ENCODE measurements at places on chromosomes 1 and 21.

- DNase-seq, result no peak
Observed at GRCh38 chr21:45892916-45893739, 88.4 kb upstream of the COL6A1 start.

GRCh38 chr1:18090636-18091035 is 17.0 kb upstream of the IGSF21 start:
- DNase-seq, result no peak

DNA sequence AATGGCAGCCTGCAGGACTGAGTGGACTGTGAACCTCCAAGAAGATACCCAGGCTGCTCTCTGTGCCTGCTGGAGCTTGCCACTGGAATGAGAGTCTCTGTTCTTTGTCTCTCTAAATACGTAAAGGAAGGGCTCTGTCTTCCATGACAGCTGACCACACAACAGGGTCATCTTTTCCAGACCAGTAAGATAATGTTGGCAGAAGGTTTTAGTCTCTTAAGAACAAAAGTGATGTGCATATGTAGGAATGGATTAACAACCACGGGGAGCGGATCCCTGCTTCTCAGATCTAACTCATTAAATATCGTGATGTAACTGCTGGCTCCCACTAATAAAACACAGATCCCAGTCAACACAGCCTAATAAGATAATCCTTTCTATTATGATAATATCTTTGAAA is 67.5 kb downstream of the MAP10 start:
- no peak for DNase-seq

- peak; percentile 24 for DNase-seq
Observed at GRCh38 chr1:61259379-61260148, 177.2 kb downstream of the NFIA start.

DNA sequence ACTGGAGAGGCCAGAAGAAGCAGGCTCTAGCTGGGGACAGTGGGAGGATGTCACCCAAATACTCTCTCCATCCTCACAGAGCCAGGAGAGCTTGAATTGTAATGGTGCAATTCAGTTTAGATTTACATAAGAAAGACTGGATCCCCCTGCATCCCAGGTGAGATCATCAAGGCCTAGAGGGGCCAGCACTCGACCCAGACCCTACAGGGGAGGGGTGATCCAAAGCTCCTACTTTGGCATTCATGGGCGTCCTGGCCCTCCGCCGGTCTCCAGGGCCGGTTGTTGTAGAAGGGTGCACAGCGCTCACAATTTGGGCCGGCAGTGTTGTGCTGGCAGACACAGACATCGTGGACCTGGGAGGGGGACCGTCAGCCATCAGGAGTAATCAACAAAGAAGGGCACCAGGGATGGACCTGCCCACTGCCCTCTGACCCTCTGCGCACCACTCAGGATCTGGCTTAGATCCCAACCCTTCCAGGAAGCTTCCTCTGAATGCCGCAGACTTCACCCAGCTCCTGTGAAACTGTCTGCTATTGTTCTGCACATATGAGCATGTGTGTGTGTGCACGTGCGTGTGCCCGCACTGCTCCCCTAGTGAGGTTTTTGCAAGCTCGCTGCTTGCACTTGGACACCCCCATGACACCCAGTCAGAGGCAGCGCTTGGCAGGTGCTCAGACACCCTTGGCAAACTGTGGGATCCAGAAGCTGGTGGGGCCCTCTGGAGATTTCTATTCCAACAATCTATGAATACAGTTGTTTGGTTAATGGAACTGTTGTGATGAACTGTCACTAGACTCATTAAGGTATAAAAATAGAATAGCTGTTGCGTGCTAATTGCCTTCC is 21.6 kb downstream of the LAMB3 start:
- no peak for DNase-seq

DNA sequence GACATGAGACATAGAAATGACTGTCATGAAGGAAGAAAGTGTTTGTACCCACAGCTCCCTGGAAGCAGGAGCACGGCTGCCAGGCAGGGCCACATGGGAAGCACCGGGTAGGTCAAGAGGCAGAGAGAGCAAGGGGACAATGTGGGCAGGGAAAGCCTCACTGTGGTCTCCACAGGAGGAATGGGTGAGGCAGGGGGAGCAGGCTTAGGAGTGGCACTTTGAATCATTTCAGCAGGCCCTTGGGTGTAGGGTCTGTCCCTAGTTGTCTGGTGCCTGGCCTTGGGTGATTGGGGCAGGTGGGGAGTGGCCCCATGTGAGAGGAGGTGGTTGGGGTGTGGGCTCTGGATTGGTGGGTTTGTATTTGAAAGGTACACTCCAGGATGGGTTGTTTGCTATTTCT is 83.9 kb downstream of the PCBP3 start:
- no peak for DNase-seq

DNA sequence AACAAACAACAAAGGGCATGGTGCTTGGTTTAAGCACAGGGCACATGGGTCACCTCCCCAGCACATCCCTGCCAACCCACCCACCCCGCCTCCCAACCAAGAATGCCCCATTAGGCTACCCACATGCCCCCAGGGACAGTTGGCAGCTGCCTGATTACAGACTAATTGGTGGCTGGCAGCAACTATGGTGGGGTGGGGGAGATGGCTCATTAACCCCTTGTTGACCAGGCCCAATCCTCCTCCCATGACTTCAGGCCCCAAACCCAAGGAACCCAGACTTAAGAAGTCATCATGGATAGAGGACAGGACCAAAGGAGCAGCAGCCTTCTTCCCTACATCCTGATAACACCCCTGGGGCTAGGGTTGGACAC is 1.3 kb downstream of the RIMS3 start:
- DNase-seq, result no peak

GRCh38 chr1:184734980-184735379 is 19.7 kb downstream of the EDEM3 start:
- no peak for DNase-seq

GRCh38 chr1:154943649-154944400 is 7.3 kb upstream of the PMVK start:
- DNase-seq, result peak; percentile 21

- no peak for DNase-seq
Observed at GRCh38 chr1:37449936-37450335, 24.4 kb upstream of the ZC3H12A start.

DNA sequence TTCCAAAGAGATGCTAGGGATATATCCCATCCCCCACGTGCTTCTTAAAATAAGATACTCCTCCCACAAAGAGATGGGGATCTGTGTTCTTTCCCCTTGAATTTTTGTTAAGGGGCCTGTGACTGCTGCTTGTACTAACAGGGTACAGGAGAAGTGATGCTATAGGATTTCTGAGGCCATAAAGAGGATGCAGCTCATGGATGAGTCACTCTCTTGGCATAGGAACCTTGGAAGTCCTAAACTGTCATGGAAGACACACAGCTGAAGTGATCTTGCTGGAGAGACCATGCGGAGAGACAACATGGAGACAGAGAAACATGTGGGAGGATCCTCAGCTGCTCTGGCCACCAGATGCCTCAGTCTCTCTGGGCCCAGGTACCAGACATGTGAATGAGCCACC is 157.2 kb downstream of the S1PR1 start:
- no peak for DNase-seq

GRCh38 chr1:118122234-118123004 is 62.6 kb downstream of the SPAG17 start:
- DNase-seq, result no peak

GRCh38 chr1:64343823-64344190 is 126.1 kb upstream of the CACHD1 start:
- no peak for DNase-seq

GRCh38 chr1:55931081-55931940 is 648.1 kb downstream of the PLPP3 start:
- peak; percentile 41 for DNase-seq

GRCh38 chr1:226778657-226779058 is 39.6 kb upstream of the ITPKB start:
- DNase-seq, result peak; percentile 96

DNA sequence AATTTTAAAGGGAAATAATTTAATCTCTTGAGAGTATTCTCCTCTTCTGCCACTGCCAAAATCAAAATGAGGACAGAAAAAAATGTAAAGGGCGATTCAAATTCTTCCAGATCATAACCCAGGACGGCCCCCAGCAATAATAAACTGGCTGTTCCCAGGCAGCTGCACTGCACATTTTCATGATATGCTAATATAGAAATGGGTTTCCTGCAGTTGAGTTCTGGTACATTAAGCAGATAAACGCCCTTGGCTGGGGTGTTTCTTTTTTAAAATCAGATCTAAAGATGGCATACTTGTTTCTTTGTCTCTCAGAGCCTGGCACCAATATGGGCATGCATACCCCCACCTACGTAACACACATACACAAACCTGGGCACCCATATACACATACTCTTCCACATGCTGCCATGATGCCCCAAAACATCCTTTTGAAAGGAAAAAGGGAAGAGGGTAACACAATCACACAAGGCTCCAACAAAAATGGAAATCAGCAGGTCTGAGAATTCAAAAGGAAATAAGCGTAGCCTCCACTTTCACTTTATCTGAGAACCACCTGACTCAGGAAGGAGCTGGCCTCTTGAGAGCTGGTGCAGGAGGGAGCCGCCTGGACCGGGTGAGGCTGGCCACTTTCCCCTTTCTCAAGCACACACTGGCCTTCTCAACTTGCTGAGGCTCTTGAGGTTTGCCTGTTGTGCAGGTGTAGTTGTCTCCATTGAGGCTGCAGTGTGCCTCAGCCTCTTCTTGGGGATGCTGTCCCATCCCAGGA is 653.4 kb downstream of the KIF26B start:
- no peak for DNase-seq

- peak; percentile 98 for DNase-seq
Observed at GRCh38 chr1:59375321-59376220, 78.7 kb downstream of the FGGY start.

DNA sequence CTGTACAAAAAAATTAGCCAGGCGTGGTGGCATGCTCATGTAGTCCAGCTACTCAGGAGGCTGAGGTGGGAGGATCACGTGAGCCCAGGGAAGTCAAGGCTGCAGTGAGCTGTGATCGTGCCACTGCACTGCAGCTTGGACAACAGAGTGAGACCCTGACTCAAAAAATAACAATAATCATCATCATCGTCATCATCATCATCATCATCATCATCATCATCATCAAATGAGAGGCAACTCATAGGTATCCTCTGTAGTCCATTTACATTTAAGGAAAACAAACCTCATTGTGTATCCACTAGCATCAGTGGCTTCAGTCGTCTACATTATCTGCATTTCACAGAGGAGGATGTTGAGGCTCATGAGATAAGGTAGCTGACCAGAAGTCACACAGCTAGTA is 68.8 kb upstream of the SELENON start:
- no peak for DNase-seq

- DNase-seq, result no peak
Observed at GRCh38 chr1:221557013-221557412, 184.9 kb downstream of the DUSP10 start.

- DNase-seq, result no peak
Observed at GRCh38 chr1:82704393-82704792, 903.7 kb downstream of the ADGRL2 start.

DNA sequence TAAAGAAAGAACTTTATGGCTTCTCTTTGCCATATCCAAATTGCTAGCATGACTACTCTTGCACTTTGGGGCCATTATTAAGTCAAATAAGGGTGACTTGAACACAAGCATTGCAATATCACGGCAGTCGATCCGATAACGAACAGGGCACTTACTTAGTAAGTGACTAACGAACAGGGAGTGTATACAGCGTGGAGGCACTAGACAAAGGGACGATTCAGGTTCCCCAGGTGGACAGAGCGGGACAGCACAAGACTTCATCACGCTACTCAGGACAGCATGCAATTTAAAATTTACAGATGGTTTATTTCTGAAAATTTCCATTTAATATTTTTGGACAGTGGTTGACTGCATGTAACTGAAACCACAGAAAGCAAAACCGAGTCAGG is 5.4 kb upstream of the PITHD1 start:
- DNase-seq, result no peak

- DNase-seq, result no peak
Observed at GRCh38 chr1:78690516-78690915, 40.9 kb downstream of the IFI44 start.

GRCh38 chr1:56525489-56526041 is 53.8 kb downstream of the PLPP3 start:
- DNase-seq, result peak; percentile 33

GRCh38 chr1:25194572-25195020 is 37.7 kb downstream of the SYF2 start:
- no peak for DNase-seq

Measured in iris pigment epithelial cell (primary cell).